Activated CD4-positive, CD25-positive, alpha-beta regulatory T cell treated with anti-CD3 and anti-CD28 coated beads, Interleukin-2, amount 50 U/mL, for 24 hours (primary cell): ENCODE measurements at places on chromosomes 1 and 21.

DNA sequence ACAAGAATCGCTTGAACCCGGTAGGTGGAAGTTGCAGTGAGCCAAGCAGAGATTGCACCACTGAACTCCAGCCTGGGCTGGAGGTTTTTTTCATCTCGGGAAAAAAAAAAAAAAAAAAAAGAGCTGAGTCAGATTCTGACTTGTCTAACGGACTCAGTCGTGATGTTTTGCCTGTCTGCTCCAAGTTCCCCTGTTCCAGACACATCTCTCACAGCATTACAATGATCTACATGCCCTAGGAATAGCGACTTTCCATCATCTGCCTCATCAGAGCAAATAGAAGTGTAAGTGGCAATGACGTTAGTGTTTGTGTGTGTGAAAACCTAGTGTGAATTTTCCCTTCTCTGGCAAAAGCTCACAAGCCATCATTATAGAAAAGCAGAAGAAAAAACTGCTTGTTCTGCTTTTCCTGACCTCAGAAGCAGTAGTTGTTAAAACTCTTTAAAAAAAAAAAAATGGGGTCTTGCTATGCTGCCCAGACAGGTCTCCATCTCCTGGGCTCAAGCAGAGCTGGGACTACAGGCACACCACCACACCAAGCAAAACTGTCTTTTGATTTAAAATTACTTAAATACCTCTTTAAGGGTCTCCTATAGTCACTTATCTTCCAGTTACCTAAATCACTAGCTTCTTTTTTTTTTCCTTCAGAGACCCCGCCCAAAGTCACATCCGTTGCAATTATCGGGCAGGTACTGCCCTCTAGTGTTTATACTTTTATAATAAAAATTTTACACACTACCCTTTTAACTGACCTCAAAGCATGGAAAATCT lies 37.3 kb downstream of the PLEKHO1 start:
- peak; percentile 79 for ATAC-seq

- ATAC-seq: no peak
Observed at GRCh38 chr1:21665711-21666575, 3.2 kb downstream of the RAP1GAP start.

DNA sequence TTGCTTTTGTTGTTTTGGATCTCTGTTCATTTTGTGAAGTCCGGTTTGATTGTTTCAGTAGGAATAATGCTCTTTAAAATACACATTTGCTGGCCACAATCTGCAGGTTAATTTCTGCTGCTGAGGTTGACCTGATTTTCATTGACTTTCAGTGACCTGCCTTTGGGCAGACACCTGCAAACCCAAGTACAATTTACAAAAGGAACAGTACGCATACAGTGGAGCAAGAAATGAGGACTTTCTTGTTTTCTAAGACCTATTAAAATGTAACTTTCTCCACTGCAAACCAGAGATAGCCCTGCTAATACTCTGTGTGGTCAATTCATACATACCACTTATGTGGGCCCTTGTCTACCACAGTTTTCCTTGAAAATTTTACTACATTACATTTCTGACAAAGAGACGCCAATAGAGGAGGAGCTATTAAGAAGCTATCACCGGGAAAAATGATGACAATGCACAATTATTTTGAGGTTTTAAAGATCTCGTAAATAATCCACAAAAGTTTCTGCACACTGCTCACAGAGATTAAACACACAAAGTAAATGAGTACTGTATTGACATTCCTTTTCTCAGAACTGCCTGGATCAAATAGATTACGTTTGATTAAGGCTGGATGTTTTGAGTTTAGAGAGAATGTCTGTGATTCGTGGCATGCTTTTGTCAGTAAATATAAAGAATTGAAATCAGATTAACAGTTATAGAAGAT lies 141.9 kb downstream of the SDCCAG8 start:
- no peak for ATAC-seq

DNA sequence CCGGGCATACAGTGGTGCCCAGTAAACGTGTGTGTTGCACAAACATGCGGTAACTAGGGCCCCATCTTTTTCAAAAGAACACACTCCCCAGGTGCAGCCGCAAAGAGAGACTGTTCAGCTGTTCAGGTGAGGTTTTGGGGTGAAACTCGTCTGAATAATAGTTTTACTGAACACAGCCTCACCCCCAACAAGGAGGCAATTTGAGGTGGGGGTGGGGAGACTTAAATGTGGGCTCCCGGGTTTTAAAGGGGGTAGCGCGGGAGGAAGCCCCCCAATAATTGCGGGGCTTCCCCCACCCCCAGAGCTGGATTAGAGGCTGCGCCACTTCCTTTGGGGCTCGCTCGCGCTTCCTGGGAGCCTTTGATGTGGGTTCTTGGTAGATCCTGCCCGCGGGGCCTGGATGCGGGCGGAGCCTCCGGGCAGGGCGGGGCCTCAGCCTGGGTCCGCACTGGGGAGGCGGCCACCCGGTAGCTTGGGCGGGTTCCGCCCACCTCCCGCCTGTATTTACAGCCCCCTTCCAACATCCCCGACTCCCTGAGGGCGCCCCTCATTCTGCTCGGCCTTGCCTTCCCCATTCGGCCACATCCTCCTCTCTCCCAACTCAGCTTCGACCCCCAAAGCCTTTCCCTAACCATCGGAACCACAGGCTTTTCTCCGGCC lies 6.4 kb upstream of the EPHA2 start:
- peak; percentile 45 for ATAC-seq

- ATAC-seq: no peak
Observed at GRCh38 chr1:81797701-81798100, 3.0 kb upstream of the ADGRL2 start.

GRCh38 chr1:7299329-7299799 lies 471.7 kb upstream of the VAMP3 start:
- ATAC-seq: no peak

GRCh38 chr1:45828841-45829240 lies 25.4 kb downstream of the MAST2 start:
- no peak for ATAC-seq

- no peak for ATAC-seq
Observed at GRCh38 chr1:227273557-227273956, 44.7 kb downstream of the CDC42BPA start.

DNA sequence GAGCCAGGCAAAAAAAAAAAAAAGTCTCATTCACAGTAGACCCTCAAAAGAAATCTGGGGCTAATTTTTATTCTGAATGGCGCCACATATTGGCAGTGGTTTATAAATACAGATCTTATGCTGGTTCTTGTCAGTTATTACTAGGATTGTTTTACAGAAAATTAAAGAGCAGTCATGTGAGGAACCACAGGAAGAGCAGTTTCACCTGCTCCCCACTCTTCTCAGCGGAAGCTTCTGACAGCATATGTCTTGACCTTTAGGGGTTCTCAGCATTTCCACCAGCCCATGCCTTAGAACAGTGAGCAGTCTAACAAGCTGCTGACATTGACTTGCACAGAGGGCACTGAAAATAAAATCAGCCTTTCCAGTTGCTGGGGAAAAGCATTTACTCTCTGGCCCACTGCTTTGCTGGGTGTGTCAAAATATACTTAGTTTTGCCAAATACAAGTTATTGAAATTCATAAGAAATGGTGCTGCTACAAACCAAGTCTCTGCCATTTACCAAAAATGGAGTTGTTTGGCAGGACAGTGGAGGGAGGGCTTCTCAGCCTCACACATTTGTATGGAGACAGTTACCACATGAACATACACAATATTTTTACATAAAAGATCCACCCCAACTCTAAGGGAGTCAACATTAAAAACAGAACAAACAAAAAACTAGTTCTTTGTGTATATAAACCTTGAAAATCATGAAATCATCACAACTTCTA lies 144.2 kb downstream of the SYT2 start:
- ATAC-seq: peak; percentile 73

GRCh38 chr1:219555031-219555692 lies 57.7 kb downstream of the ZC3H11B start:
- ATAC-seq: no peak

- no peak for ATAC-seq
Observed at GRCh38 chr1:96361271-96361856, 360.2 kb upstream of the PTBP2 start.

DNA sequence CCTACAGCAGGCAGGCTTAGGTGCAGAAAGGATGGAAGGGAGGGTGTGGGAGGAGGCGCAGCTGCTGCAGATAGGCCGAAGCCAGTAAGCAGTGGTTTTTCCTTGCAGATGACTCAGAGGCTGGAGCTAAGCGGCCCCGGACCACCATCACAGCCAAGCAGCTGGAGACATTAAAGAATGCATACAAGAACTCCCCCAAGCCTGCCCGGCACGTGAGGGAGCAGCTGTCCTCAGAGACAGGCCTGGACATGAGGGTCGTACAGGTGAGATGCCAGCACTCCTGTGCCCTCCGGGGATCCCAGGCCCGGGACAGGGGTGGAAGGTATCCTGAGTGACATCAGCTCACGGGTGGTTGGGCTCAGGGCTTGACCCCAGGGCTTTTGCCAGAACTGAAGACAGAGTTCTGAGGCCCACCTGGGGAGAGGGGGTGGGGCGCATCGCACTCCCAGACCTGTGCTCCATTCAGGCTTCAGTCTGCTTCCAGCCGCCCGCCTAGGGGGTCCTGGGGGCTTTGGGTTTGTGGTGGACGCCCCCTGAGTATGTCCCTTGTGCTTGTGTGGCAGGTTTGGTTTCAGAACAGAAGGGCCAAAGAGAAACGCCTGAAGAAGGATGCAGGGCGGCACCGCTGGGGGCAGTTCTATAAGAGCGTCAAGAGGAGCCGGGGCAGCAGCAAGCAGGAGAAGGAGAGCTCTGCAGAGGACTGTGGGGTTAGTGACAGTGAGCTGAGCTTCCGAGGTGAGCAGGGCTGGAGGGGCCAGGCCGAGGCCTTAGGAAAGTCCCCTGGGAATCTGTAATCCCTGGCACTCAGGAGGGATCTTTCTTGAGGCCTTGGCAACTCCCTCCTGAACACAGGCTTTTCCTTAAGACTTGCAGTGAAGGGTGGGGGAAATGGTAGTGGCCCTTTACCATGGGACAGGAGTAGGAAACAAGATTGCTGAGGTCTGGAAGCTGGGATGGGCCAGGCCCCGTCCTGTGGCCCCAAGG lies 41.5 kb downstream of the LHX4 start:
- no peak for ATAC-seq

DNA sequence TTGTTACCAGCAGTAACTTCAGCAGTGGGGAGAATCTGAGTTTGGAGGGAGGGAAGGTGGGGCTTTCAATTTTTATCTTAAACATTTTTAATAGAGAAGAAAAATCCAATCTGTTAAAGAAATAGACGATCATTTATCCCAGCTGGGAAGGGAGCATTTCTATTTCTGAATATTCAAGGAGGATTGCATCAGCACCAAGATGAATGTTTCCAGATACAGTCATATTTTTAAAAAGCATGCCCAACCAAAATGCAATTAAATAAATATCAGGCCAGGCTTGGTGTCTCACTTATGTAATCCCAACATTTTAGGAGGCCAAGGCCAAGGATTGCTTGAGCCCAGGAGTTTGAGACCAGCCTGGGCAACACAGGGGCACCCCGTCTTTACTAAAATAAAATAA lies 1.7 kb upstream of the ATP1A4 start:
- no peak for ATAC-seq

DNA sequence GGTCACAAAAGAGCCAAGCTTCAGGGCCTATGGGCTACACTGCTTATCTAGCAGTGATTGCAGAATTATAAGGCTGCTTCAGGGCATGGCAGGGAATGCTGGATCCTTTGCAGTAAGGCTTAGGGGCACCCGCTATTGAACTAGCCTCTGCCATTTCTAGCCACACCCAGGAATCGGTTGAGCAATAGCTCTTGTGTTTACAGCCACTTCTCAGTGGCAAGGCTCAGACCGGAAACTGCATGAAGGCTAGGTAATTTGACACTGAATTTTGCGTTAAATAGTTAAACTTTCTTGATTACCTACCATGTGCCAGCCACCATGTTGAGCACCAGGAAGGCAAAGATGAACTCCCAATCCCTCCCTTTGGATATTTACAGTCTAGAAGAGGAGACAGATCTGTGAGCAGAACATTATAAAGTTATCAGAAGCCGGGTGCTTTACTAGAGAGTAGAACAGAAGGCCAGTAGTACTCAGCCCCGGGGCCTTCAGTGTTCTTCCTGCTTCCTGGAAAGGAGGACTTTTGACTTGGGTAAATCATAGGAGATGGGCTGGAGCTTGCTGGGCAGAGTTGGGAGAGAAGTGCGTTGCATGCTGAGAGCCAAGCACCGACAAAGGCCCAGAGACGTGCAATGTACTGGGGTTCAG lies 98.6 kb upstream of the LPGAT1 start:
- ATAC-seq: no peak

- no peak for ATAC-seq
Observed at GRCh38 chr1:54108156-54108555, 44.6 kb downstream of the CDCP2 start.

DNA sequence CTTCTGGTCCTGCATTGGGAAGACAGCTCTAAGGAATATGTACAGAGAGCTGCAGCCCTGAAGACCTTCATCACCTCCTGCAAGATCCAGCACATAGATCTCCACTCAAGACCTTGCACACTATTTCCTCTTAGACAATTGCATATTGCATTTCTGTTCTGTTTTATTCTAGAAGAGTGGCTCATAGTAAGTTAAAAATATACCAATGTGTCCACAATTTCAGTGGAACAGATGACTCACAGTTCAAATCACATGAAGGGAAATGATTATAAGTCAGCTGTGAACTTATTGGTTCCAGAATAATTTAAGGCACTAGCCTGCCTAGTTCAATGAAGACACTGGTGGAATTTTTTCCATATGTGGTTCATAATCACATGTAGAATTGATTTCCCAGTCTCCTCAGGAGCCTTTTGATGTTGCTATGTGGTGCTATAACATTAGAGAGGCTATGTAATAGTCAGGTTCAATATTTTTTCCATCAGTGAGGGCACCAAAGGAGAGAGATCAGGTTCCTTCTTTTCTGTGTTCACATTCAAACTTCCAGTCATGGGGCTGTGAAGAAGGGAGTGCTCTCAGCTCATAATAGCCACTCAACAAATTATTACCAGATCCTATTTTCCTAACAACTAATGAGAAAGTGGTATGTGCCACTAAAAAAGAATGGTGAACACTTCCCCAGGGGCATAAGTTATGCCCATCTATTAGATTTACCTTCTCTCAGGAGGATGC lies 9.8 kb upstream of the AK5 start:
- no peak for ATAC-seq

- ATAC-seq: no peak
Observed at GRCh38 chr1:100034470-100034869, 64.7 kb downstream of the SLC35A3 start.

DNA sequence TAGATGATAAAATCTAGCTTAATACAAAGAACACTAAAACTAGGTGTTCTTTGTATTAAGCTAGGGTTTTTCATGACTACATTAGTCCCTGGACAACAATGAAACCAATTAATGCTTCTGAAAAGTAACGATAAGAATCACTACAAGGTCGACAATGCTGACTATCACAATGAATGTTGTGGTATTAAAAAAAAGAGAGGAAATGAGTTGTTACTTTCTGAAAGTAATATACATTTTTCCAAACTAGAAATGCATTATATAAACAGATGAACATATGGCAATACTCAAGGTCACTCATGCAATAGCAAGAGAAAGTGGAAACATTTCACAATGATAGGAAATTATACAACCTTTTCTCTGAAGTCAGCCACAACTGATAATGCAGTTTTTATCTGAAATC lies 19.0 kb downstream of the DPH5 start:
- ATAC-seq: peak; percentile 67

DNA sequence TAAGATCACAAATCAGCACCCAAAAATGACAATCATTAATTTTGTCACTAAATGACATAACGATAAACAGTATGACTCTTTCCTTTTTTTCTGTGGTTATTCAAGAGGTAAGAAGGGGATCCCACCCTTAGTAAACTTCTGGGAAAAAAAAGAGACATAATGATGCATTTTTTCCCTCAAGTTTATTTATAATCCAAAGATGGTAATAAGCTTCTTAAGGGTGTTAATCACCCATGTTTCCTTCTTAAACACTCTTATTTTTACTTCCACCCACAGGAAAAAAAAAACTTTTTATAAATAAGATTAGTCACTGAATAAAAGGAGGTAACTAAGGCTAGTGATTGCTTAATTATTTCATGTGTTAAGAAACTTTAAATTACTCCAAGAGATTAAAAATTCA lies 24.7 kb downstream of the RGS1 start:
- peak; percentile 25 for ATAC-seq
